ENCODE measurements at places on chromosomes 2 and 18. TPM values are rescaled to one million over a fixed set of nuclear protein-coding genes. Genes with fewer than 3 reads are reported as not detected.

DNA sequence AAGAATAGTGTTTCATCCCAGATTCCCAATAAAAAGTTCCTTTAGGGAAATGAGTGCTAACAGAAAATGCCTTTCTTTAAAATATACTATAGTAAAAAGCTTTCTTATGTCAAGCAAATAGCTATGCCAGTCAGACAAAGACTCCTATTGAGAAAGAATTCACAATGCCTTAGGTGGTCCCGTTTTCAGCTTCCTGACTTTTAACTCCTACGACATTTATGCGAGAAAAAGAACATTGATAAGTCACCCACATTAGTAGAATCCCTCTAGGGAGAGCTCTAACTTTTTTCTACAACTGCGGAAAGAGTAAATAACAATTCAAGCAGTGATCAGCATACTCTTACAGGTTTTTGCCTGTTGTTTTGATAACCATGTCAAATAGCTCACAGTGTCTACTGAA, 750.8 kb upstream of the ACVR2A start:
- DNase-seq: no peak

GRCh38 chr2:73704285-73704684, 32.9 kb downstream of the TPRKB start:
- no peak for DNase-seq

DNA sequence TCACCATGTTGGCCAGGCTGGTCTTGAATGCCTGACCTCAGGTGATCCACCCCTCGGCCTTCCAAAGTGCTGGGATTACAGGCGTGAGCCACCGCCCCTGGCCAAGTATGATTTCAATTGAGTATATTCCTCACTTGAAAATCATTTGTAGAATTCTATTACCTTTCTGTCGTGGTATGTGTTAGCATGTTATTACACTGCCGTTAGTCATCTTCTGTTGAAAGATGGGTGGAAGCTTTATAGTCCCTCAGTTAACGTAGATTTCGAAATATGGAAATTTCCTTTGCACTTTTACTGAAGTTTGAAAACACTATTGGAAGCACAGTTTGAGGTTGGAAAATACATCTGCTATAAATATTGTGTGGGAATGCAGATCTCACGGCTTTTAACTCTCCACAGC, 14.7 kb downstream of the NIFK start:
- DNase-seq: peak; percentile 76

- no peak for DNase-seq
Observed at GRCh38 chr2:45586600-45586999, 24.5 kb downstream of the SRBD1 start.

GRCh38 chr18:22213333-22213973, 44.1 kb downstream of the GATA6 start:
- no peak for DNase-seq

DNA sequence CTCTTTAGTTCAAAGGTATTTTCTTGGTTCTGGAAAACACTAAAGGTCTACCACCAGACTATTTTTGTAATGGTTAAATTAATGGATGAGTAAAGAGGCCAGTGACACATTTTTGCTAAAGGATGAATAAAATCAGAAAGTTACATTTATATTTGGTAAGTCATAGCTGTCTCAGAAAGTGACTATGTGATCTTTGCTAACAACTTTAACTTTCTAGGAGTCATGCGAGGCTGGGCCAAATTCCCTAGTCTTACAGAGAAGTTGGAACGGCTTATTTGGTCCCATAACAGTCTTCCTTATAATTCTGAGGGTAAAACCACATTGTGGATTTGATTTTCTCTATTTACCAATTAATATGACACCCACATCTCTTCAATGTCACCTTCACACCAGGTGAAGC, 198.1 kb downstream of the PDE1A start:
- no peak for DNase-seq

DNA sequence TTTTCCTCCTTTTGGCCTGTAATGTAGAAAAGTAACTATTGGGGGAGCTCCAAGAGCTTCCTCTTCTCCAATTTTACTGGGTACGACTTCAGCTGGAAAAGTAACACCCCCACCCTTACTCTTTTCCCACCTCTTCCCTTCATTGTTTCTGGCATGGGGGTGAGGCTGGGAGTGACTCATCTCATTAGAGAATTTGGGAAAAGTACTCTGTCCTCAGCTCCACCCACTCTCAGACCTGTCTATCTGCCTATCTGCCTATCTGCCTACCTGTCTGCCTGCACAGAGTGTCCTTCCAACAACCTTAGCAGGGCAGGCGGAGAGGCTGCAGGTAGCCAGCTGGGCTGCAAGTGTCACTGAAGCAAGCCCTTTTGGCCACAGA, 93.6 kb downstream of the EPHA4 start:
- DNase-seq: no peak

DNA sequence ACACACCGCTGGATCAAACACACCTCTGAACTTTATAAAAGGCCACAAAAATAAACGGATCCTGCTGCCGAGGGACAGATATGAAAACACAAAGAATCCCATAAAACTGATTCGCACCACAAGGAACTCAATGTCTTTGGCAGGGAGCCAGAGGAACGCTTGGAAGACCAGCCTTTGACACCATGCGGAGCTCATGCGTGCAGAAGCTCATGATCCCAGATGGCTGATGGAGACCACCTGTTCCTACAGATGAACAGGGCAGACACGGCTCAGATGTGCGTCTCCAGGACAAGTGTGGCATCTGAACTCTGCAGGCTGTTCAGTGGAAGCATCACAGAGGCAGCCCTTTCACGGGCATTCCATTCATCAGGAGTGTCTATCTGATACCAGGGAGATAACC, 24.9 kb downstream of the COPS9 start:
- peak; percentile 17 for DNase-seq

DNA sequence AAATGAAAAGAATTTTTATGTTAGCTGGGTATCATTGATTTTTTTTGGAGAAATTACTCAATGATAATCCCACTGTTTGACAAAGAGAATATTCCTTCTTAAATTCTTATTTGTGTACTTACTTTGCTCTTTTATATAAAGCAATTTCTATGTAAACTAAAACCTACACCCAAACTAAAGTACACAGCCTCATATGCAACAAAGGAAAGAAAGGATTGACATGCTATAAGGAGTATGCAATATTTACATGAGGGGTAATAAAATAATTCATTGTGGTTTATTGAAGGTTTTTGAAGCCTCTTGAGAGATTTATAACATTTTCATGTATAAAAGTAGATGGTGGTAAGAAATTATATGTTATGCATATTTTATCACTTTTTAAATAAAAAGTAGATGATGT, 368.5 kb downstream of the CDH7 start:
- DNase-seq: no peak

- no peak for DNase-seq
Observed at GRCh38 chr18:74427442-74428112, 29.5 kb downstream of the DIPK1C start.

- no peak for DNase-seq
Observed at GRCh38 chr18:70387027-70387426, 98.2 kb downstream of the SOCS6 start.

- DNase-seq: no peak
Observed at GRCh38 chr2:29235411-29235810, 120.2 kb downstream of the CLIP4 start.

DNA sequence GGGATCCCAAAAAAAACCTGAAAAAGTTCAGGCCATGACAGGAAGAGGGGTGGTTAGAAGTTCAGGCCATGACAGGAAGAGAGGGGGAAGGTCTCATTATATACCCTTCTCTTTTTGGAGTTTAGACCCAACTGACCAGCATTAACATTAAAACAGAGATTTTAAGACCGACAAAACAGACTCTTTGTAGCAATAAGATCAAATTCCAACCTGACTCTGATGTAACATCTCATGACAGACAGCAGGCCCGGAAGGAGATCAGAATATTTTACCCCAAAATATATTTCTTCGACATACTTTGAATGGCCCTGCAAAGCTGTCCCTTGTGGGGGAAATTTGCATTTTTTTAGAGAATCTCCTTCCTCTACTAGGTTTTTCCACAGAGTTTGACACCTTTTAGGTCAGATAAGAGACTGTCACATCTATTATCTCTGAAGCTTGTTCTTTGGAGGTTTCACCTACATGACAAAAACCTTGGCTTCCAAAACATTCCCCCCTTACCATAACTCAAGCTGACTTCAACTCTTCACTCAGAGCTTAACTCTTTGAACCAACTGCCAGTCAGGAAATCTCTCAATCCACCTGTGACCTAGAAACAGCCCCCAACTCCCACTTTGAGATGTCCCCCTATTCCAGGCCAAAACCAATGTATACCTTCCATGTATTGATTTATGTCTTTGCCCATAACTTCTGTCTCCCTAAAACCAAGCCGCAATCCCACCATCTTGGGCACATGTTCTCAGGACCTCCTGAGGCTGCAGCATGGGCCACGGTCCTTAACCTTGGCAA, 51.0 kb upstream of the B3GNT2 start:
- no peak for DNase-seq

- DNase-seq: no peak
Observed at GRCh38 chr2:161873707-161874106, 200.3 kb downstream of the DPP4 start.

DNA sequence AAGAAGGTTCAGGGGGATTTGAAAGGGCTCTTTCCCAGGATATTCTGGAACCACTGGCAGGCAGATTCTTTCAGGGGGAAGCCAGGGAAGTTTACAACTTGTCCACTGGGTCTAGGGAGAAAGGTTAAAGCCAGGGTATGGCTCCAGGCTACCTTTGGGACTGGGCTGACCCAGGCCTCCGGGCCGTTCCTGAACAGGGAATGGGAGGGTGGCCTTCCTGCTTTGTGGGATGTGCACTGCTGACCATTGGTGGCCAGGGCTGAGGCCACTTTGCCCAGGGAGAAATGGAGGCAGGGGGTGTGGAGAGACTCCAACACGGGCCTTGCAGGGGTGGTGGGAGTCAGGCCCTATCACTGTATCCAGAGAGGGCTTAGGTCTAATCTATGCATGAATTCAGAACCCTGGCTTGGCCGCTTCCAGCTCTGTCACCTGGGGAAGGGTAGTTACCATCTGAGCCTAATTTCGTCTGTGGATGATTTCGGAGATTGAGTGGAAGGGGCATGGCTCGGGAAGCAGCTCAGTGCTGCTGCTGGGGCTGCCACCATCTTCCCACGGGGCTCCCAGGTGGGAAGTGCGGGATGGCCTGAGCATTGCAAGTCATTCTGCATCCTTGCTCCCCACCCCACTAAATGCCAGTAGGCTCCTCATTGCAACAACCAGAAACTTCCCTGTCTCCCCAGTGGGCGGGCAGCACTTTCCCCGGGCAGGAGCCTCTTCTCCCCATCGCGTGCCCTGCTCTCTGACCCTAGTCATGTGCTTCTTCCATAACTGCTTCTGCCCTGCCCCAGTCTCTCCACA, 57.1 kb upstream of the OTOF start:
- peak; percentile 50 for DNase-seq

DNA sequence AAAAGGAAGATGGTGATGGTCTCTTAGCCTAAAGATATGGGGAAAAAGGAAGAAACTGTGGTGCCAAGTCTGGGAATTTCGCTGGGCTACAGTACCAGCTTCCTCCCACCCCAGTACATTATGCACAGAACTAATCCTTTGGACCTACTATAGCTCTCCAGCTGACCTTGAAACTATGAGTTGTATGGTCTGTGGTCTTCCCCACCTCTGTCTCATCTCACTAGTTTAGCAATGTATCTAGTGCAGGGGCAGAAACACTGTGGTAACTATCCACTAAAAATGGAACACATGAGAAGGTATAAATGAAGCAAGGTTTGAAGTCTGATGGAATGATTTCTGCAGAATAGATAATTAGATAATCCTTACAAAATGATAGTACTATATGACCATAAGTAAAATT, 190.4 kb upstream of the CCDC150 start:
- DNase-seq: no peak

DNA sequence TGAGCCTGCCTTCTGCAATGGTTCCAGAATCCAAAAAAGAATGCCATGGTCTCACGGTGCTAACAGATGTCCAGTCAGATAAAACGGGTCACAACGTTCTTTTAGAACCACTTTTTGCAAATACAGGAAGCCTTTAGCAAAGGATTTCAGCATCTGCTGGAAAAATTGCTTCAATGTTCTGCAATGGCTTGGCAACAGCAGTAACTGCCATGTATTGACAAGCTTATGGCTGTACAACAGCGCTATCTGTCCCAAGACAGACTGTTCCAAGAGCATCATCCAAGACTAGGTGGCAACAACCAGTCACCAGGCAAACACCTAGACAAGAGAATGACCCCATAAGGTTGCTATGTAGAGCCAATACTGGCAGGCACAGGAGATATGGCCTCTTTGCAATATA, 37.6 kb upstream of the RIOK3 start:
- DNase-seq: no peak

DNA sequence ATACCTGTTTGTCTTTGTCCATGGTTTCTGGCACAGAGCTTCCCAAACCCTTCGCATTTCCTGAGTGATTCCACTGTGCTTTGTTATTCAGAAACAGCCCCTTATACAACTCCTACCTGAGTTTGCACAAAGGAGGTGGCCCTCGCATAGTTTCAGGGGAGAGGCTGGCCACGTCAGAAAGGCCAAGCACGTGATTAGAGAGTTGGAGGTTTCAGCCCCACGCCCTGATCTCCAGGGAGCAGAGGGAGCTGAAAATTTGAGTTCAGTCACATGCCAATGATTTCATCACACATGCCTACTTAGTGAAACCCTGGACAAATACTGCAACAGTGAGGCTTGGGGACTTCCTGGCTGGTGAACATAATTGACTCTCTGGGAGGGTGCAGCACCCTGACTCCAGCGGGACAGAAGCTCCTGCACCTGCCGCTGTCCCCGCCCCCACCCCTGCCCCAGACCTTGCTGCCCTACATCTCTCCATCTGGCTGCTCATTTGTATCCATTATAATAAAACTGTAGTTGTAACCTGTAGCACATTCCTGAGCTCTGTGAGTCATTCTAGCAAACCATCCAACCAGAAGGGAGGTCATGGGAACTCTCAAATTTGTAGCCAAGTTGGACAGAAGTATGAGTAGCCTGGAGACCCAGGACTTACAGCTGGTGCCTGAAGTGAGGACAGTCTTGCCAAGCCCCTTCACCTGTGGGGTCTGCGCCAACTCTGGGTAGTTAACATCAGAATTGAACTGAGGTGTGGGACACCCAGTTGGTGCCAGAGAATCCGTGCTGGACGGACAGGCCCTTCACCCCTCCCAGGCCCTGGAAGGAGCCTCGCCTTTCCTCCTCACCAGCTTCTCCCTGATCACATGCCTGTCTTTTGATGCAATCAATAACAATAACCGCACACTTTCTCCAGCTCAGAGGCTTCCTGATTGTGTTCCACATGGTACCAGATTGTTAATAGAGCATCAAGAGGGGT, 224.3 kb downstream of the ANAPC1 start:
- DNase-seq: peak; percentile 86

GRCh38 chr2:58762176-58762781, 521.2 kb upstream of the FANCL start:
- no peak for DNase-seq

INHA gene
- total RNA-seq: 0.51 TPM

WIPF1 gene
- total RNA-seq: 118 TPM

SGO2 gene
- total RNA-seq: 3.2 TPM

GKN2 gene
- not detected for total RNA-seq

FSIP2 gene
- 0.94 TPM for total RNA-seq

MAP3K19 gene
- not detected for total RNA-seq

CD8A gene
- 2.9 TPM for total RNA-seq

HTR2B gene
- 2.0 TPM for total RNA-seq

GATA6 gene
- 41.5 TPM for total RNA-seq
